Effector CD8-positive, alpha-beta T cell (primary cell): ENCODE measurements at places on chromosomes 5 and 9.

GRCh38 chr5:160260881-160261815 lies 31.8 kb downstream of the FABP6 start:
- no peak for DNase-seq

- no peak for DNase-seq
Measured at GRCh38 chr5:32443145-32443540, 1.4 kb downstream of the ZFR start.

DNA sequence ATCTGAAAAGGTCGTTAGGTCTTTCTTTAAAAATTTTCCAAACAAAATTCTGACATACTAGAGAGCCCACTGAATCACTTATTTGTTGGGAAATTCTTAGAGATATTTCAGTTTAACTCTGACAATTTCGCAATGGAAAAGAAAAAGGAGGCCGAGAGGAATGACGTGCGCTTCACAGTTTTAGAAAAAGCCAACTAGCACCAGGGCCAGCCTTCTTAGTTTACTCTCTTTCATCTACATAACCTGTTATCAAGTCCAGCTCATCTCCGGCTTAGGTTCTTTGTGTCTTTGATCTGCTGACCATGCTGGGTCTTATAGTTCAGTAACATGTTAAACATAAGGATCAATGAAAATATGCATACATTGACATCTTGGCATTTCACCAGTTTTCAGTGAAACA lies 201.7 kb upstream of the TAS2R1 start:
- DNase-seq, result no peak

- DNase-seq, result no peak
Measured at GRCh38 chr9:133732639-133733408, 5.3 kb downstream of the SARDH start.

DNA sequence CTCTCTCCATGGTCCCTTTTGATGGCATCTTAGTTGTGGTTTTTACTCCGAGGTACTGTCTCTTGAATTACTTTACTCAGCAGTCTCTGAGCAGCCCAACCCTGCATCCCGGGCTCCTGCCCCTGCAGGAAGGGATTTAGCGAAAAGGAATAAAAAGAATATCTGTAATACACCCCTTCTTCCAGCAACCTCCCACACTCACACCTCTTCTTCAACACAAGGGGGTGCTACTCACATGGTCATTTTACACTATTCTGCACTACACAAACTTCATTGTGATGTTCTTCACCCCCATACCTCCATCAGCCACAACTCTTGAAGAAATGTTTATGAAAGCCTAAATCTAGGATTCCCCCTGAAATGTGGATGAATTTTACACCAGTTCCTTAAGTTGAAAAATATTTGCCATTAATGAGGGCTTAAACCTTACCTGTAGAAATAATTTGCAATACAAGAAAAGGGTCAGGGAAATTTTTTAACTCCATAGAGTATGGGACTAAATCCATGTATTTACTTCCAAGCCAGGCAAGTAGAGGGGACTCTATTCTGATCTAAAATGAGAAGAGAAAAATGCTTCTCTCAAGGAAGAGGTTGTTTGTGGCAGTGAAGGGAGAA lies 26.0 kb downstream of the TPD52L3 start:
- no peak for DNase-seq
